ENCODE measurements at places on chromosomes 4 and X. TPM values are rescaled to one million over a fixed set of nuclear protein-coding genes. Genes with fewer than 3 reads are reported as not detected.

The WNK3 gene
- total RNA-seq = 1.4 TPM

The FDCSP gene
- not detected for total RNA-seq

The CETN2 gene
- 25.8 TPM for total RNA-seq

The POU4F2 gene
- total RNA-seq = not detected

The ARMCX4 gene
- total RNA-seq = 3.1 TPM

The USP17L19 gene
- not detected for total RNA-seq

The EFHC2 gene
- total RNA-seq = 0.28 TPM

The HS3ST1 gene
- not detected for total RNA-seq

The CHRNA9 gene
- total RNA-seq = not detected

The CT47B1 gene
- total RNA-seq = not detected

The MAGEA12 gene
- not detected for total RNA-seq

The PRR32 gene
- not detected for total RNA-seq

The HTRA3 gene
- total RNA-seq = 1.1 TPM

The FRMPD4 gene
- total RNA-seq = 1.1 TPM

The OPN1MW3 gene
- total RNA-seq = not detected

GRCh38 chrX:30513284-30513683 is 64.3 kb downstream of the TASL start:
- DNase-seq = no peak

- no peak for DNase-seq
Observed at GRCh38 chr4:2253160-2254084, 8.5 kb downstream of the MXD4 start.

DNA sequence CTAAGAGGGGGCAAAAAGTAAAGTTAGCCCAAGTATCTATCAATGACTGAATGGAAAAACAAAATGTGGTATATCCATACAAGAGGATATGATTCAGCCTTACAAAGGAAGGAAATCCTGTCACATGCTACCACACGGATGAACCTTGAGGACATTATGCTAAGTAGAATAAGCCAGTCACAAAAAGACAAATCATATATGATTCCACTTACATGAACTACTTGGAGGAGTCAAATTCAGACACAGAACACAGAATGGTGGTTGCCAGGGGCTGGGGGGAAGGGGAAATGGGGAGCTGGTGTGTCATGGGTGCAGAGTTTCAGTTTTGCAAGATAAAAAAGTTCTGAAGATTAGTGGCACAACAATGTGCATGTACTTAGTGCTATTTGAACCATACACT is 101.8 kb downstream of the SH3KBP1 start:
- no peak for DNase-seq

DNA sequence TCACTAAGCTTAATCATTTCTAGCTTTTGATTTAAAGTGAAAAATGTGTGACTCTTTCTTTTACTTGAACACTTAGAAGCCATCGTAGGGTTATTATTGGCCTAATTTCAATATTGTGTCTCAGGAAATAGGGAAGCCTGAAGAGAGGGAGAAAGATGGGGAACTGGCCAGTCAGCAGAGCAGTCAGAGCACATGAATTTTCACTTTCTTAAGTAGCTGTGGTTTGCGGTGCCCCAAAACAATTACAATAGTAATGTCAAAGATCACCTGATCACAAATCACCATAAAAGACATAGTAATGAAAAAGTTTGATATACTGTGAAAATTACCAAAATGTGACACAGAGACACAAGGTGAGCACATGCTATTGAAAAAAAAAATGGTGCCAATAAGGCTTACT is 45.5 kb downstream of the CENPC start:
- no peak for DNase-seq

DNA sequence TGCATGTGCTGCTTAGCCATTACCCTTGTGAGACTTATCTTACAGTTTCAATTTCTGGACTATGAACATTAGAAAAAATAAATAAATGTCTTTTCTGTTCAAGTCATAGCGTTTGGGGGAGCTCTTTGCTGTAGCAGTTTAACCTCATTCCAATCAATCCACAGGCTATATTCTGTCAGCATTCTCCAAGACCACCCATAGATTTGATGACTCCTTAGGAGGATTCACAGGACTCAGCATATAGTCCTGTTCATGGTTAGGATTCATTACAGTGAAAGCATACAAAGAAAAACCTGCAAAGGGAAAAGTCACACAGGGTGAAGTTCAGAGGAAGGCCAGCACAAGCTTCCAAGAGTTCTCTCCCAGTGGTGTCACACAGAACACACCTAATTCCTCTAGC is 180.5 kb downstream of the ADAMTS3 start:
- DNase-seq = no peak

DNA sequence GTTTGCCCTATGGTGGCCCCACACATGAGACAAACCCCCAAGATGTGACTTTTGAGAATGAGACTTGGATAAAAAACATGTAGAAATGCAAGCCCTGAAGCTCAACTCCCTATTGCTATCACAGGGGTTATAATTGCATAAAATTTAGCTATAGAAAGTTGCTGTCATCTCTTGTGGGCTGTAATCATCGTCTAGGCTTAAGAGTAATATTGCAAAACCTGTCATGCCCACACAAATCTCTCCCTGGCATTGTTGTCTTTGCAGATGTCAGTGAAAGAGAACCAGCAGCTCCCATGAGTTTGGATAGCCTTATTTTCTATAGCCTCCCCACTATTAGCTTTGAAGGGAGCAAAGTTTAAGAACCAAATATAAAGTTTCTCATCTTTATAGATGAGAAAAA is 14.6 kb downstream of the ALB start:
- no peak for DNase-seq

GRCh38 chrX:133776072-133776471 is 209.3 kb downstream of the GPC3 start:
- DNase-seq = no peak

- DNase-seq = peak; percentile 9
Observed at GRCh38 chrX:36867143-36867542, 141.0 kb upstream of the FAM47C start.

DNA sequence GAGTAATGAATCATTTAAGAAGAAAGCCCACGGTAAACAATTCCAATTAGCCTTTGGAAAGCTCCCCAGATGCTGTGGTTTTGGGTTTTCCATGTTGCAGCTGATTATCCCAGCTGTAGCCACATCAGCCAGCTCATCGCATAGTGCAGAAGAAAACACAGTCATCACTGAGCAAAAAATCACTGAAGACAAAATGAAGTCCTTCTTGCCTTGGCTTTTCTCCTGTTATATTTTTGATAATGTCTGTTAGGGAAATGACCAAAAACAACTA is 193.0 kb upstream of the C1QTNF7 start:
- DNase-seq = peak; percentile 98

DNA sequence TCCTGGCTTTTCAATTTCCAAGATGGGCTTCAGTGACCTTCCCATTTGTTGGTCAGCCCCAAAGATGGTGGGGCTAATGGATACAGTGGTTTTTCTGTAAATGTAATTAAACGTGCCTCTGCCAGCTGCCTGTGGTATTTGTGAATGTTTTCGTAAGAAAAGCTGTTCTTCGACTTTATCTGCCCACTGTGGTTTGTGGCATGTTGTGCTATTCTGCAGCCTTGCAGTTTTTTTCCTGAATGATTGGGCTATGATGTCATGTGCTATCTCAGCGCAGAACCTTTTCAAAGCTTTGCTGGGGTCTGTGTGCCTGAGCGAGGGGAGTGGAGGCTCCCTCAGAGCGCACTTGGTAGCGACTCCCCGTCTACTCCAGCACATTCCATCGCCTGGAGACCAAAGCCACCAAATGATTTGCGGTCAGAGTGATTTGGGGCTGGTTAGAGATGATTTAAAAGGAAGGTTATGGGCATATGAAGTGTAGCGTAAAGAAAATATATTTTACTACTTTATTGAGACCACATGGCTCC is 137.5 kb downstream of the PALLD start:
- peak; percentile 92 for DNase-seq

DNA sequence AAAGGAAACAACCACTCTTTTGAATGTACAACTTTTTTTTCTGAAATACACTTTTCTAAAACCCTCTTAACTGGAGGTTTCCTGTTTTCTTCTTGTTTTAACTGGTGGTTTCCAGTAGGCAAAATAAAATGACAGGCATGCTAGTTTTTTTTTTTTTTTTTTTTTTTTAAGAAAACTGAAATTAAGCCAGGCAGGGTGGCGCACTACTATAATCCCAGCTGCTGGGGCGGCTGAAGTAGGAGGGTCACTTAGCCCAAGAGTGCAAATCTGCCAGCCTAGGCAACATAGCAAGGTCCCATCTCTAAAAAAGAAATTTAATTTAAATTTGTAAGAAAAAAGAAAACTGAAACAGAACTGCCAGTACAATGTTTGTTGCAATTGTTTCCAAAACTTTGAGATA is 44.0 kb downstream of the TMEM144 start:
- DNase-seq = no peak

GRCh38 chrX:44043496-44043895 is 70.3 kb upstream of the NDP start:
- DNase-seq = no peak

GRCh38 chrX:140391313-140391712 is 113.6 kb downstream of the SOX3 start:
- no peak for DNase-seq

DNA sequence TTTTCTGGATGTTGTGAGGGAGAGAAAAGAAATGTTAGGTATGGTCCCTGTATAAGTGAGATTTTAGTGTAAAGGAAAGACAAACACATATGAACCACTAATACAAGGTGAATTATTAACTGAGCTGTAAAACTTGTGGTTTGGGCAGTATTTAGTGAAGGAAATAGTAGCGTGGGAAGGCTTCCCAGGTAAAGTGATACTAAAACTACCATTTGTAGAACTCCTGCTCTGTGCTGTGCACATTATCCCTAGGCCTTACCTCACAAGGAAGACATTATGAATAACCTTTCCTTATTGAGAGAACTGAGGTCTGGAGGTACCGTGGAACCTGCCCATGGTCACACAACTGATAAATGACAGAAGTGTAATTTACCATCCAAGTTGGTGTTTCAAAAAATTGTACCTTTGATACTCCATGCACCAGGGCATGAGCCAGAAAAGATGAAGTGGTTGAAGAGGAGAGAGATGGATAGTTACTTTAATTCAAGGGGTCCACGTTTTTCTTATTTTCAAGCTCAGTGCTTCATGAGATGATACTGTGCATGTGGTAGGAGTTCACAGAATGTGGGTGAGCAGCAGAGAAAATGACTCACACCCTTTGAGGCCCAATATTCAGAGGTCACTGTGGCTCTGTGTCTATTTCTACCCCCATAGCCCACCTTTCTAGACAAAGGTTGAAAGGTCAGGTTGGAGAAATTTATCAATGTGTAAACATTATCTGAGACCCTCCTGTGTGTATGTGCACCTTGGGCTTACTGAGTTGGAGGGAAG is 2.6 kb upstream of the VSIG4 start:
- no peak for DNase-seq

- DNase-seq = no peak
Observed at GRCh38 chr4:107562316-107562715, 157.7 kb downstream of the PAPSS1 start.

- DNase-seq = no peak
Observed at GRCh38 chrX:72180539-72180938, 1.0 kb upstream of the PIN4 start.

- DNase-seq = no peak
Observed at GRCh38 chr4:25826074-25826752, 36.6 kb downstream of the SEL1L3 start.

DNA sequence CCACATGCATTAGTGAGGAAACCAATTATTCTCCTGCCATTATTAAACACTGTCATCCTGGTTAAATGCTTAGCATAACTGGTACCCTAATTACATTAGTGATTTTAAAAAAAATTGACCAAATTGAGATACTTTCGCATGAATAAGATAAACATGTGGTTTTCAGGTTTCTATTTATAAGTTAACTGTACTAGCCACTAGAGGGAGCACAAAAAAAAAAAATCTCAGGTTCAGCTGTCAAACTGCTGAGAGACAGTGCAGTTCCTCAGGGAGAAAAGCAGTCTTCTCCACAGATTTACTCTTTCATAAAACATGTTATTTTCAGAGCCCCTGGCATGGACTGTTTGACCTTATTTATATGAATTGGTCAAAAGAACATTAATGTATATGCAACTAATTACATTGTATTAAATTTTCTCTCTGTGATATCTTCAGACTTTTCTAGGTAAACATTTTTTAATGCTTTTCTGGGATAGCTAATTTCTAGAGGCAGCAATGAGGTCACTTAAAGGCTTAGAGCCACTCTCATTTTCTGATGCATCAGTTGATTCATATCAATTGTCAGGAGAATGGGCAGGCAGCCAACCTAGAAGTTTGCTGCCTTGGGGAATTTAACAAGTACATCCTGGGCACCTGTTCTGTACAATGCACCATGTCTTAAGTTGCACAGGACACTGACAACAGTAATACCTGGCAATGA is 167.5 kb downstream of the CDS1 start:
- peak; percentile 65 for DNase-seq

- DNase-seq = peak; percentile 43
Observed at GRCh38 chrX:8748855-8749254, 16.9 kb upstream of the ANOS1 start.

DNA sequence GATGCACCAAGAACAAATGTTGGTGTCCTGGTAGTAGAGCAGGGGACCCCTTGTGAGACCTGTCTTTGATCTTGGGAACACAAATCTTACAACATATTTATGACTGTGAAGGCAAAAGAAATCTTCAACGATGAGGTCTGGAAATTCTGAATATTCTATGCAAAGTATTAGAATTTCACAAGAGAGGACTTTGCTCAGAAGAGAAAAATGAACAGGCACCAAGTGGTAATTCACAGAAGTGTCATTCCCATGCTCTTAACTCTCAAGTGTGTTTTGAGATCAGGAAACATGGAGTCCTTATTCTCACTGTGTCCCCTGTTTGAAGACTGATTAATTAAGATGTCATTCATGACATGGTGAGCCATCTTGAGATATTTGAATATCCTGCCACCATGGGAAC is 52.5 kb downstream of the COQ2 start:
- DNase-seq = no peak

GRCh38 chr4:119795986-119796578 is 167.5 kb upstream of the PDE5A start:
- DNase-seq = no peak

GRCh38 chrX:154751203-154751668 is 359 bp upstream of the GAB3 start:
- no peak for DNase-seq

- DNase-seq = peak; percentile 17
Observed at GRCh38 chr4:94240384-94240783, 32.7 kb downstream of the SMARCAD1 start.

DNA sequence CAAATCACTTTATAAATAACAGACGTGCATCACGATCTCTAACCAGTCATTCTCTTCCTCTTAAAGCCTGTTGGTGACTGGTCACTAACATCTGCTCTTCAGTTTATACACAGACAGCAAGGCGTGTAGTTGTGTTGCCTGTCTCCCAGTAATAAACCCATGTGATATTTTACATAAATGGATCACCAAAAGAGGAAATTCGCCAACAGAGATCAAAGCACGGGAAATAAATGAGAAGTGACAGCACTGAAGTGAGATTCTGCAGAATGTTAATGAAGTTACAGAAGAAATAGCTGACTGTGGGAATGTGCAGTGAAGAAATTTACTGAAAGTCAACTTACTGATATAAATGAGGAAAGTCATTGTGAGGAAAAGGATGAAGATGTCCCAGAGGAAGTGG is 47.0 kb downstream of the AFF1 start:
- DNase-seq = no peak

GRCh38 chr4:20062054-20062453 is 189.7 kb upstream of the SLIT2 start:
- DNase-seq = peak; percentile 51

All from IMR-90 (cell line).